ENCODE measurements at places on chromosomes 1 and 21.

DNA sequence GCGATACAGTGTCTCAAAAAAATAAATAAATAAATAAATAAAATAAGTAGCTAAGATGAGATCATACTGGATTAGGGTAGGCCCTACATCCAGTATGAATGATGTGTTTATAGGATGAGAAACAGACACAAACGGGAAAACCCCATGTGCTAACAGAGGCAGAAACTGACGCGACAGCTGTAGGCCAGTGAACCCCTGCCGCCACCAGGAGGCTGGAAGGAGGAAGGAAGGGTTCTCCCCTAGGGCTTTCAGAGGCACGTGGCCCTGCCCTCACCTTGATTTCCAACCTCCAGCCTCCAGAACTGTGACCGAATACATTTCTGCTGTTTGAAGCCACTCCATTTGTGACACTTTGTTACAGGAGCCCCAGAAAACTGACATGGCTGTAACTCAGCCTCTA is 38.5 kb downstream of the CHD5 start:
- DNase-seq = no peak

DNA sequence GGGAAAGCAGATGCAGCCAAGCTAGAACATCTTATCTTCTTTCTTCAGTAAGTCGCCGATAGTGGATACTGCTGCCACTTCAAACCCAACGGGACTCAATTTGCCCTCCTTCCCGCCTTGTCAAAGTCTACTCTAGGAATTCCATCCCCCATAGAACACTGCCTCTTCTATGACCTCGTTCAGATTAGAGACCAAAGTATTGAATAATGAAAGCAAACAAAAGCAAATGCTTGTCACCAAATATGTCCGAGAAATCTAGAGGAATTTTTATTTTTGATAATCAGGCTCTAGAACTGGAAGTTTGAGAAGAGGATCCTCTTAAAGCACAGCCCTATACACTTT is 853 bp upstream of the RRAGC start:
- no peak for DNase-seq

DNA sequence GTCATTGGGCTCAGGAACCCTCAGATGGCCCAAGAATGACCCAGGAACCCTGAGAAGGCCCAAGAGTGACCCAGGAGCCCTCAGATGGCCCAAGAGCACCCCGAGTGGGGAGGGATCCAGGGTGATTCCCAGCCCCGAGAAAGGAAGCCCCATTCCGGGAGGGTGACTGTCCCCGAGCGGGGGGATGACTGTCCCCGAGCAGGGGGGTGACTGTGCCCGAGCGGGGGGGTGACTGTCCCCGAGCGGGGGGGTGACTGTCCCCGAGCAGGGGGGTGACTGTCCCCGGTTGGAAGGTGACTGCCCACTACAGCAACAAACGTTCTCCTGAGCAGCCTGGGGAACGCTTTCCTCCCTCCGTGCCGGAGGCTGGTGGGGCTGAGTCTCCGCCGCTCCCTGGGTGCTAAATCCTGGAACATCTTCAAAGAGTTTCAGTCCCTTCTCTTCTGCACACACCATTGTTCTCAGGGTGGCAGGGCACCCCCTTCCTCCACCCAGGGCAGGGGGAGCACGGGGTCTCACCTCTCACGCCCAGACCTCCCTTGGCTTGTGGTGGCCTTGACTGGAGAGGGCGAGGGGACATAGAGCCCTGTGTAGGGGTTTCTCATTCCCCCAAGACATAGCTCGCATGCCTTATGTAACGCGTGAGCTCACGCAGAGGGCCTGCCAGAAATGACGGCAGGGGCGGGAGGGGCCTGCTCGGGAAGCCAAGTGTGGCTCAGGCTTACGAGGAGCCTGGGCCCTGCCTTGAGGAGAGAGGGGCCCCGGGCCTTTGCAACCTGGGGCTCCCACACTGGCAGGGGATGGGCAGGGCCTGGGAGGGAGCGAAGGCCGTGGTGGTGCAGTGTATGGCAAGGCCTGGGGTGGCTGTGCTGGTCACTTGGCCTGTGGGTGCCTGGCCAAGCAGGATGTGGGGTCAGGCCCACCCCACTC is 14.3 kb upstream of the SKI start:
- no peak for DNase-seq

- DNase-seq = no peak
Observed at GRCh38 chr1:175470591-175470990, 272.8 kb downstream of the TNR start.

DNA sequence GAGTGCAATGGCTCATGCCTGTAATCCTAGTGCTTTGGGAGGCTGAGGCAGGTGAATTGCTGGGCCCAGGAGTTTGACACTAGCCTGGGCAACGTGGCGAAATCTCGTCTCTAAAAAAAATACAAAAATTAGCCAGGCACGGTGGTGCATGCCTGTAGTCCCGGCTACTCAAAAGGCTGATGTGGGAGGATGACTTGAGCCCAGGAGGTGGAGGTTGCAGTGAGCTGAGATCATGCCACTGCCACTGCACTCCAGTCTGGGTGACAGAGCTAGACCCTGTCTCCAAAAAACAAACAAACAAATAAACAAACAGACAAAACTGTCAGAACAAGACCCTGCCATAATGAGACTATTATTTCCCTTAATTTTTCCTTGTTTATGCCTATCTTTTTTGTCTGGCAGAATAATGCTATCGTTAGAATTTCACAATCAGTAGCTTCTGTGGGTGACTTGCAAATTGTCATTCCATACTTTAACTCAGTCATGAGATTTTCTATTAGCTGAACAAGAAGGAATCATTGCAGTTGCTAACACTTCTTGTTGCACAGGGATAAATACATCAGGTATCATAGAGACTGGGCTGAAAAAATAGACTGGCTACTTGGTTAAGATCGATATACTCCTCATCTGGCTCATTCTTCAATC is 7.5 kb upstream of the THEM4 start:
- no peak for DNase-seq

GRCh38 chr1:37998913-37999429 is 6.3 kb downstream of the FHL3 start:
- DNase-seq = no peak

- DNase-seq = no peak
Observed at GRCh38 chr1:62386351-62387121, 50.3 kb upstream of the USP1 start.

DNA sequence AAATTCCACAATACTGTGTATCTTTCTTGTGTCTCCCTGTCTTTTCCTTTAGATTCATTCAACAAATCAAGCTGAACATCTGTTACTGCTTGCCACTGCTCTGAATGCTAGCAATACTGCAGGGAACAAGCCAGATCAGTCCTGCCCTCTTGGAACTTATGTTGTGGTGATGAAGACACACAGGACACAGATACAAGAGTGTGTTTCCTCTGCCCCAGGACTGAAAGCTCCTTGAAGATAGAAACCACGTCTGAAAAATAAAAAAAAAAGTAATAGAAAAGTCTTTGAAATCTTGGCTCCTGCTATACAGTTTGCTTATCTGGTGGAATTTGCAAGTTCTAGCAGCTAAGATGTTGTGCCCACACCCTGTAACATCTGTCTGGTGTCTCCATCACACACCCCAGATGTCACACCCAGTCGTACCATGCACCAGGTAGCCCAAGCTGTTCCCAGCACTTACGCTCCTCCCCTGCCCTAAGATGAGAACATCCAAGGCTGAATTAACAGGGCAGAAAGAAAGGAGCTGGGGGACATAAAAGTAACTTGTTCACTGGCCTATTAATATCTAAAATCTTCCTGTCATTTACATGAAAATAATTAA is 80.2 kb upstream of the GALNT2 start:
- DNase-seq = no peak

- DNase-seq = no peak
Observed at GRCh38 chr1:225815526-225816178, 5.7 kb downstream of the EPHX1 start.

GRCh38 chr1:243849421-243850201 is 432 bp downstream of the AKT3 start:
- peak; percentile 59 for DNase-seq

DNA sequence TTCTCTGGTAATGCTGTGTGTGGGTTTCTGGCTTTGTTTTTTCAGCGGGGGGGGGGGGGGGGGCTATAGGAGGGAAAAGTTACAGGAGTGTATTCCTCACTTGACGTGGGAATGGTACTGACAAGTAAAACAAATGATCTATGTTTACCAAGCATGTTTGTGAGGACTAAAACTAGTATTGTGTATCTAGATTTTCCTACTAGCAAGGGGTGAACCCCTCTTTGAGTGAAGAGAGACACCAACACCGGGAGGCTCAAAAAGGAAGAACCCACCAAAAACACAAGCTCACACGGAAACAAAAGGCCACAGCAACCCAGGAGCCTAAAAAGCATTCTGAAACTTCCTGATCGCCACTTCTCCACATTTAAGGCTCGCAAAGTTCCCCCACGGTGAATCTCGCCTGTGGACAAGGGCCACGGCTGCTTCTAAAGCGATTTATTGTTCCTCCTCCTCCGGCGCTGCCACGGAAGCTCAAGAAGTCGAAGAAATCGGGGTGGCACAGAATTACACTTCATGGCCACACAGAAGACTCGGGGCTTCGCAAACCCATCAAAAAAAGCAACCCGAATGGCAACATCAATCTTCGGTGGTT is 703 bp downstream of the PUM1 start:
- DNase-seq = no peak

DNA sequence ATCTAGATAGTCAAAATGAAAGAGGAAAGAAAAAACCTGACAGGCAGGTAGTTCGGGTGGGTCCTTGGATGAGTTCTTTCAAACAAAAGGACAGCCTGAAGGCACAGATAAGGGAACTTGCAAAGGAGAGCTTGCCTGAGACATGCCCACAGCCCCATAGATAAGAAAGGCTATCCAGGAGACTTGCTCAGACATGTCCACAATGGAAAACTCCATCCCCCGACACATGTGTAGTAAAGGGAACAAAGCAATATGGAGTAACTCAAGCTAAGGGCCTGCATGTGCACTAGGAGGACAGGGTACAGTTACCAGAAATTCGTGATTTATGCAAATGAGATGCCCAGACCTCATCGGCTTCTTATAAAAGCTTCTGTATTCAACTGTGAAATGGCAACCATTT is 281.5 kb downstream of the NEGR1 start:
- DNase-seq = no peak

- DNase-seq = no peak
Observed at GRCh38 chr1:72804541-72804940, 522.2 kb upstream of the NEGR1 start.

DNA sequence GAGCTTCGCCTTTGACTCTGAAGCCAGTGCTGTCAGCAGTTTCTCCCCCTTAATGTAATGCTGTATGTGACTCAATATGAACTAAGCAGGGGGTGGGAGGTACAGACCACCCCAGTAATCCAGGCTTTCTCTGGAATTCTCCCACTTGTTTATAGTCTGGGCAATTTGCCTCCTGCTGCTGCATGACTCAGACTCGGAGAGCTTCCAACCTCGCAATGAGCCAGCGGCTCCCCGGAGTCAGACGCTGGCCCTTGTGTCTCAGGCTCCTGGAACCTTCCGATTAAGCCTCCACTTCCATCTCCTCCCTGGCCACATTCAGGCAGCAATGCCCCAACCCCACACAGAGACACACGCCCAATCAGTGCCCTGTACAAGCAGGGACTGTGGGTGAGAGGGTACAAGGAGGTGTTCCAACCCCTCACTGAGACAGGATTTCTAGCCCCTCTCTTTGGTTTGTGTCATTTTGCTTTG is 471.7 kb upstream of the VAMP3 start:
- DNase-seq = no peak

GRCh38 chr1:53254011-53254640 is 15.8 kb upstream of the MAGOH start:
- DNase-seq = no peak

DNA sequence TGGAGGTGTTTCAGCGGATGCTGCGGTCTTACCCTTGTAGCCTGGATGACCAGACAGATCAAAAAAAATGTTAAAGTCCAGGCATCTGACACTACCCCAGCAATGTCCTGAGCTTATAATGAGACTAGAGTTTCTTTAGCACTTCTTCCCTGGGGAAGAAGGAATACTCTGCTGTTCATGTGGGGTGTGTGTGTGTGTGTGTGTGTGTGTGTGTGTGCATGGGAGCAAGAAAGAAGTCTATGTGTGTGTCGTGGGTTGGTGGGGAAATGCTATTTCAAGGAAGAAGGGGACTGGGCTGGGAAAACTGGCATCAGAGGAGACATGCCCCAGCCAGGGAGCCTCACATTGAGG is 3.0 kb upstream of the RASSF5 start:
- DNase-seq = no peak

- no peak for DNase-seq
Observed at GRCh38 chr1:43554444-43554992, 23.8 kb downstream of the PTPRF start.

DNA sequence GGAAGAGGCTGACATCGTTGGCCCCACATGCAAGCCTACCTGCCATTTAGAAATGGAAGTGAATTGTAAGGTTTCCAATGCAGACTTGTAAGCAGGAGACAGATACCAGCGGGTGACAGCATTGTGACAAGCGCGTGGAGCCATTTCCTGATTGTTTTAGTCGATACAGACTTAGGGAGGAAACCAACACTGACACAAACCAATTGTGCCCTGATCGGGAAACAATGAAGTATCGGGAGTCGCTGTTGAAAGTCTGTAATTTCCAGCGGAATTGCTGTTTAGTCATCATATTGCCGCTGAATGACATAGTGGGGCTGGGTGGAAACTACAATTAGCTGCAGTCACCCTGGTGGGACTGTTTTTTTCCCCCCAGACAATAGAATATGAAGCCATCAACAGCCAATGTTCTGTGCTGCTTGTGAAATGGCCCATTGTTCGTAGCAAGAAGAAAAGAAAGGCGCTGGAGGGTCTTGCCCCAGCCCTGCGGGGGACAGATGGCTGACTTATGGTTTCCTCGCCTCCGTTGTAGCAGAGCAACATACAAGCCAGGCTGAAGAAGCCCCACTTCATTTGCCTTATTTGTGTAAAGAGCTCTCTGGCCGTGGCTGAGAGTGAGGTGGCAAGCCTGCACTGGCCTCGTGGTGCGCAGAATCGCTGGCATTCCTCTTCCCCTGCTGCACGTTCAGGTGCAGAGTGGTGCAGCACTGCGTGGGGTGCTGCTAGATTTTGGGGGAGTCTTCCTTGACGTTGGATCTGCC is 462.7 kb downstream of the CAMTA1 start:
- DNase-seq = no peak

DNA sequence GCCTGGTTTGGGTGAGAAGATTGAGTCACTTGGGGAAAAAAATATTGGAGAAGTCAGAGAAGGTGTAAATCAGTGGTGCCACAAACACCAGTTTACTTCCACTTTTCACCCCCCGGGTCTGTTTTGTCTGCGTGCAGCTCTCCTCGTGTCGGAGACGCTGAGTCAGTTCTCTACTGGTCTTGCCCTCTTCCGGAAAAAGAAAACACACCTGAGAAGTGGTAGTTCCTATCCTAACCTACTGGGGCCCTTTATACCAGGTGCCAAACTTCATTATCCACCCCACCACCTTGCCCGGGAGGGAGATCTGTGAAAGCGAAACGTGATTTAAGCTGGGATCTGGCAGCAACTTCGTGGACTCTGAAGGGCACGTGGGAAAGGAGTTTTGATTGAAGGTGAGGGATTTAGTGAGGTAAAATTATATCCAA is 855 bp upstream of the IVNS1ABP start:
- DNase-seq = peak; percentile 50

DNA sequence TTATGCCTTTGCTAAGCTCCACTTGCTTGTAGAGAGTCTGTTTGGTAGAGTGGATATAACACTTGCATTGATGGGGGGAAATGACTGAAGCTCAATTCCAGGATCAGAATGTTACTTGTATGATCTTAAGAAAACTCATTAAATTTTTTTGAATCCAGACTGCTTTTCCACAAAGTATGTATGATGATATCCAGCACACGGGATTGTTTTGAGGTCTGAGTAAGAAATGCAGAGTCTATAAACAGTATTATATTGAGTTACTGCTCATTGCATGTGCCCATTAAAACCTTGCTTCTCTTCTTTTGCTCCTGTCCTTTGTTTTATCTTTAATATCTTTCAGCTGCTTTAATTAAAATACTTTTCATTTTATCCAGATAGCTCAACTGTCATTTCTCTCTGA is 570.4 kb upstream of the ZRANB2 start:
- DNase-seq = no peak

Data from T-helper 17 cell (primary cell).